Muscle of arm (tissue), 14 donors: ENCODE measurements at places on chromosomes 6 and 20. TPM values are rescaled to one million over a fixed set of nuclear protein-coding genes. Genes with fewer than 3 reads are reported as not detected.

The BNIP5 gene
- 0.07 TPM for polyA plus RNA-seq

The SLC17A3 gene
- polyA plus RNA-seq: not detected

The DXO gene
- 10.8 TPM for polyA plus RNA-seq

The PRR18 gene
- polyA plus RNA-seq: 0.28 TPM

The COX4I2 gene
- polyA plus RNA-seq: 15.0 TPM

The TMEM170B gene
- 5.9 TPM for polyA plus RNA-seq

The DOK5 gene
- 33.2 TPM for polyA plus RNA-seq

The EFCAB8 gene
- 0.07 TPM for polyA plus RNA-seq

The TAP2 gene
- 4.7 TPM for polyA plus RNA-seq

The AP5S1 gene
- 8.5 TPM for polyA plus RNA-seq

The RNF39 gene
- polyA plus RNA-seq: not detected

DNA sequence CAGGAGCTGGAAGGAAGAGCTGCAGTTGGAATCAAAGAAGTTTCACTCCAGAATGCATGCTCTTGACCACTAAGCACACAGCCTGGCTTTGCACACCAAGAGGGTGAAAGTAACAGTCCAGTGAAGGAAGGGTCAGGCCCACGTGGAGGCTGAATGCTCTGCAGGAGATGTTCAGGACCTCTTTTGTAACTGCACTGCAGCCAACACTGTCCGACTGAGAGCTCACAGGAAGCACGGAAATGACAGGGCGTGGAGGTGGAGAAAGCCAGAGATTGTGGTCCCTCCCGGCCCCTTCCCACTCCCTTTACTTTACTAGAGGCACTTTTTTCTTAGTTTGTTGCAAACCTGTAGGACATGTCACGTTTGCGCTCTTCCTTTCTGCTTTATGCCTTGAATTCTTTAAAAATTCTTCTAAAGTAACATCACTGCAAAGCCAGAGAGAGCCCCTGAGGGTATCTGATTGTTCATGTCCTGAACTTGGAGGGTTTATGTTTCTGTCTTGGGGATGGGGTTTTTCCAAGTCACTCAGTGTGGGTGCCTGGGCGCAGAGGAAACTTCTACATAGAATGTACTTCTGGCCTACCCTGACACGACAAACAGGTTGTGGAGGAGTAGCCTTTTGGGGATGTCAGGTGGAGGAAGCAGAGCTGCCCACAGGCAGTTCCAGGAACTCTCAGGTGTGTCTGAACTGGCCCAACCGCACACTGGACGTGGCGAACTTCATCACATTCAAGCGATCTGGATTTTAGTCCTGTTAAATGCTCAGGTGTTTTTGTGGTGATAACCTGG, 40.9 kb downstream of the JAG1 start:
- no peak for DNase-seq

- no peak for DNase-seq
Observed at GRCh38 chr20:63641146-63641791, 12.0 kb downstream of the STMN3 start.

- DNase-seq: peak; percentile 77
Observed at GRCh38 chr6:151325075-151326050, 66.0 kb downstream of the ZBTB2 start.

DNA sequence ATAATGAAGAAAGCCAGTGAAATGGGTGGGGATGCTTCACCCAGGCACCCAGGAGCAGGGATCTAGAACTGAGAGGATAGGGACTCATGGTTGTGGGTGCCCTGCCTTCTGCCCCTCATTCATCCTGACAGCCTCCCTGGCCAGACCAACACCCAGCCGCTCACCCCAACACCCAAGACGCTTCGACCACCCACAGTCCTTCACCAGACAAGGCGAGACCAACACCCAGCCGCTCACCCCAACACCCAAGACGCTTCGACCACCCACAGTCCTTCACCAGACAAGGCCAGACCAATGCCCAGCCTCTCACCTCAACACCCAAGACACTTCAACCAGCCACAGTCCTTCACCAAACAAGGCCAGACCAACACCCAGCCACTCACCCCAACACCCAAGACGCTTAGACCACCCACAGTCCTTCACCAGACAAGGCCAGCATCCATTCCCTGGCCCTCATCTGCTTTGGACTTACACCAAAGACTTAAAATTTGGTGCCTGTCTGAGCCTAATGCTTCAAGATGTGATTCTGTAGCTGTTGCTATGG, 131.5 kb downstream of the ANKRD60 start:
- no peak for DNase-seq

GRCh38 chr6:159443417-159443920, 249.6 kb downstream of the SOD2 start:
- no peak for DNase-seq

DNA sequence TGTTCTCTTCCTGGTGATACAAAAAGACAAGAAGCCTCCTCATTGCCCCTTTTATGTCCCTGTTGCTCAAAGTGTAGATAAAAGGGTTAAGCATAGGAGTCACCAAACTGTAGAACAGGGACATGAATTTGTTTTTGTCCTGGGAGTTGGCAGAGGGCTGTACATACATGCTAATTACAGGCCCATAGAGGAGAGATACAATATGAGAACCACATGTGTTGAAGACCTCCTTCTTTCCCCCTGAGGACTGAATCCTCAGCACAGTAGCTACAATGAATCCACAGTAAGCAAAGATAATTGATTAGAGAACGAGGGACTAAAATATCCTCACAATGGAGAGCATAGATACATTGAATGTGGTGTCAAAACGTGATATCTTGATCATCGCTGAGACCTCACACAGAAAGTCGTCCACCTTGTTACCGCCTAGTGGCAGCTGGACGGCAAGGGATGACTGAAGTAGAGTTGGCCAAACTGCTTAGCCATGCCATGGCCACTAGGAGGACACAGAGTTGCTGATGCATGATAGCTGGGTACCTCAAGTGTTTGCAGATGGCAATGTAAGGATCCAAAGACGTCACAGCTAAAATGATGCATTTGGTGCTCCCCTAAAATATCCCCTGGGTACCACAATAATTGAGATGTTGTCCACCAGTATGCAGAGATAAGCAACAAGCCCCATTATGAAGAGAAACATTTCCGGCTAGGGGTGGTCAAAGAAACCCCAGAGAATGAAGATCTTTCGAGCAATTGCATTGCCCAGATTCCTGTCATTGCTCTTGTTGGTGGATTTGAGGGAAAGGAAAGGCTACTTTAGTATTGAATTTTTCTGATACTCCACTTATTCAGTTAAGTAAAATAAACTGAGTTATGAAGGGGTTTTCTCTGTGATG, 15.0 kb downstream of the OR2B3 start:
- DNase-seq: no peak

- no peak for DNase-seq
Observed at GRCh38 chr20:60970601-60971000, 281.5 kb upstream of the CDH4 start.

DNA sequence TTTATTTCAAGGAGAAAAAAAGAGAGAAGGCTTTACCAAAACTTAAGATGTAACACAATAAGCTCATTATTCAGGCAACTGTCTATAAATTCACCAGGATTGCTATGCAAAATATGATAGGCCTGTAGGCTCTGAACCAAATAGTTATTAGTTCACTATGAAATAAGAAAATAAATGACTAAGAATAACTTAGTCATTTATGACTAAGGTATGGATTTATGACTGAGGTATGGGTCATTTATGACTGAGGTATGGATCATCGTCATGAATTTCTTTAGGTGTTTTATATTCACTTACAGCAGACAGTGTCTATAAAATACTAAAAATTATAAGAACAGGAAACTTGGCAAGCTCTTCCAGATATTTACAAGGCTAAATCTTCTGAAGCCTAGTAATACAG, 52.1 kb upstream of the SNX9 start:
- no peak for DNase-seq

GRCh38 chr6:17197607-17198006, 83.6 kb upstream of the RBM24 start:
- no peak for DNase-seq

DNA sequence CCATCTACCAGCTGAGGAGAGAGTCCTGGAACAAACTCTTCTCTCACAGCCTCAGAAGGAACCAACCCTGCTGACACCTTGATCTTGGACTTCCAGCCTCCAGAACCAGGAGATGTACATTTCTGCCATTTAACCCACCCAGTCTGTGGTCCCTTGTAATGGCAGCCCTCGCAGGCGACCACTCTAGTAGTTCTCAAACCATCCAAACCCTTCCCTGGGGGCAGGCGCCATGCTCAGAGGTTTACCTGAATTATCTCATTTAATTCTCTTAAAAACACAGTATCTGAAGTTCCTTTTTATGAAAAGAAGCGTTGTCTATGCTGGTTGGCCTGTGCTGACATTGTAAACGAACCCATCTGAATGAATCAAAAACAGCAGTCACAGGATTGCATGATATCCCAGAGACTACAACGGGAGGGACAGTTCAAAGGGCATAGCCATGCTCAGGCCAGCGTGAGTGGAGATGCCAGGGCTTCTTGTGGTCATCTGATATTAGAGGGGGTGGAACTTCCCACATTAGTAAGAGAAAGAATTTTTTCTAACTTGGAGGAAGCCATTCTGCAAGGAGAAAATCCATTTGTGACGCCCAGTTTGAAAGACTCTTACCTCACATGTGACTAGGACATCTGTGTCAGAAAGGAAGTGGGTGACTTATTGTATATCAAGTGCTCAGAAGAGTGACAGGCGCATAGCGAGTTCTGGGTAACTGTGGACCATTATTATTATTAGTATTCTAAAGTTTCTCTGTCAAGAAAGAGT, 17.2 kb upstream of the TAGAP start:
- DNase-seq: no peak

GRCh38 chr20:1397710-1398109, 4.9 kb upstream of the FKBP1A start:
- no peak for DNase-seq

- DNase-seq: no peak
Observed at GRCh38 chr6:130394246-130394645, 28.4 kb downstream of the TMEM200A start.

- DNase-seq: peak; percentile 41
Observed at GRCh38 chr6:140599916-140600315, 1225.5 kb upstream of the CITED2 start.

DNA sequence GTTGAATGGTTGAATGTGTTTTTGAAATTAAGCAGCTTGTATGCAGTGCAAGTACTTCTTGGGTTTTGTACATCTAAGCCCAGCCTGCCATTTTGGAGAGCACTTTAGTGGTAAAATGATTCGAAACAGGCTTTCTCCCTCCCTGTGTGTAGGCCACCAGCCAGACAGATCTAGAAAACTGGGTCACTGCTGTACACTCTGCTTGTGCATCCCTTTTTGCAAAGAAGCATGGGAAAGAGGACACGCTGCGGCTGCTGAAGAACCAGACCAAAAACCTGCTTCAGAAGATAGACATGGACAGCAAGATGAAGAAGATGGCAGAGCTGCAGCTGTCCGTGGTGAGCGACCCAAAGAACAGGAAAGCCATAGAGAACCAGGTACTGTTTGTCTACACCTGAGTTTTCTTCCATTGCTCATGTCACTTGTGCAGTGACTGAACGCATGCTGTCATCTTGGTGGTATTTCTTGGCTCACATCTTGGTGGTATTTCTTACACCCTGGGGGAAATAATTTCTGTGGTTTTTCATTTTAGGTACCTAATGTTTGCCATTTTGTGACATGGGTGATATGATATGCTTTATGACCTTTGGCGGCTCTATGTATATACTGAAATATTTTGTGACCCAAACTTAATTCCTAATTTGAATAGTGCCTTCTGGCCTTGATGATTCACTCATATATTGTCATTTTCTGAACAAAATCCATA, 115.7 kb upstream of the CLDN20 start:
- DNase-seq: no peak

- no peak for DNase-seq
Observed at GRCh38 chr6:129134535-129134934, 251.6 kb downstream of the LAMA2 start.

- DNase-seq: no peak
Observed at GRCh38 chr20:8602389-8603116, 466.3 kb upstream of the PLCB4 start.

GRCh38 chr20:53708129-53708968, 114.7 kb upstream of the ZNF217 start:
- DNase-seq: no peak

DNA sequence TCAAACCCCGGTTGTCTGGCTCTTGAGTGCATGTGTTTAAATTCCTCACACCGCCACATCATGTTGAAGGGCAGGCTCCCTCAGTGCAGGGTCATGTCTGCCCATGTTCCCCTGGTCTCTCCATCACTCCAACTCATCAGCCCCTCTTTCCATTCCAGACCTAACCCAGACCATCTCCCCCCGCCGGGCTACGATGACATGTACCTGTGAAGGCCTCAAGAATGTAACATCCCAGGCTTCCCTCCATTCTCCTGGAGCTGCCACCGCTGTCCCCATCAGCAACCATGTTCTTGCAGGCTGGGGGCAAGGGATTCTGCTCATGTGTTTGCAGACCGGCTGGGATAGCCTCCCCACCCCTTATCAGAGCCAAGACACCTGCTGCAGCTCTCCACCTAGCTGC, 19.9 kb downstream of the TMEM74B start:
- DNase-seq: no peak

- DNase-seq: no peak
Observed at GRCh38 chr6:116381000-116381399, 10.3 kb downstream of the DSE start.

DNA sequence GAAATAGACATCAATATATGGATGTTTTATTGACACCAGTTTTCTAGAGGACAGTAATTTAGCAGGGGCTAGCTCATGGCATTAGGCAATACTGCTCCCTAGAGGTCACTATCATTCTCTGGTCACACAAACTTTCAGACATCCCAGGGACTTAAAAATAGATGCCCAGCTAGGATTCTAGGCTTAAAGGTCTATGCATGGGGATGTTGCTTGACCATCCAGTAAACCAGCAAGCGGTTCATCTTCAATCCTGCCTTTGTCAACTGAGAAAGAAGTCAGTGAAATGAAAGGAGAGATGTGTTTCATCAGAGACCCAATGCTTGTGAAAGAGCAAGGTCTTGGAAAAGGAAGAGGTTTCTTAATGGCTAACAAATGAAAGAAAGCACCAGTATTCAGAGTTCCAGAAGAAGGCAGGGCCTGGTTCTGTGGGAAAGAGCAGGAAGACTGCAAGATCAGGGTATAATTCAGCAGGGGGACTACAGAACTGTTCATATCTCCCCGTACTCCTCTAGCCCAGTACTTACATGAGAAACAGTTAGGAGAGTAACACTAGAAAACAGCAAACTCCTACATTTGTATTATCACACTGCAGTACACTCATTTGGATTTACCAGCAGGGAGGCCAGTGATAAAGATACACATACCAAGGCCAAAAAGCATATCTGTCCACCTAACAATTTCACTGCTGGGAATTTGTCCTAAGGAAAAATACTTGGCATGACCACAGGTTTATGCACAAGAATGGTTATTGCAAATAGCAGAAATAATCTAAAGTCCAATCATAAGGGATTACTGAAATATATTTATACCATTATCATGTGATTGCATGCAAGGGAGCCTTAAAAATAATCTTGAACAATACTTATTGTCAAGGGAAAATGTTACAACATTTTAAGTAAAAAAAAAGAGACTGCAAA, 151.4 kb upstream of the LAMA2 start:
- peak; percentile 7 for DNase-seq
